Stimulated activated CD8-positive, alpha-beta memory T cell treated with anti-CD3 and anti-CD28 coated beads, Interleukin-4, amount 100 ng/mL, for 1 hour (primary cell): ENCODE measurements at places on chromosomes 5 and 9.

DNA sequence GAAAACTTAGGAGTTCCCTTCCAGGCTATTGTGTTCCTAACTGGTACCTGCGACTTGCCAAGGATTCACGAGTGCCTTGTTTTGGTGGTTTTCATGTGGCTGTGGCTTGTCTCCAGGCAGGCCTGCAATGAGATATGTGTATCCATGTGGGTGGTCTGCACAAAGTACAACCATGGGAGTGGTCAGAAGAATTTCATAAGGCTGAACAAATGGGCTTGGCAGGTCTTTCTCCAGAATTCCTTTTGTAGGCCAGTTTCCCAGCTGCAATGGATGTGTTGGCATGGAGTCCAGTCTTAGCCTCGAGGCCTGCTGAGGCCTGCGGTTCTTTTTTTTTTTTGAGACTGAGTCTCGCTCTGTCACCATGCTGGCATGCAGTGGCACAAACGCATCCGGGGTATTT, 28.8 kb upstream of the MELK start:
- no peak for DNase-seq

- no peak for DNase-seq
Measured at GRCh38 chr5:56729488-56729887, 85.9 kb upstream of the MAP3K1 start.

- DNase-seq: no peak
Measured at GRCh38 chr5:77824981-77825380, 48.8 kb upstream of the TBCA start.

GRCh38 chr9:32881948-32882347, 98.6 kb downstream of the TMEM215 start:
- DNase-seq: no peak

DNA sequence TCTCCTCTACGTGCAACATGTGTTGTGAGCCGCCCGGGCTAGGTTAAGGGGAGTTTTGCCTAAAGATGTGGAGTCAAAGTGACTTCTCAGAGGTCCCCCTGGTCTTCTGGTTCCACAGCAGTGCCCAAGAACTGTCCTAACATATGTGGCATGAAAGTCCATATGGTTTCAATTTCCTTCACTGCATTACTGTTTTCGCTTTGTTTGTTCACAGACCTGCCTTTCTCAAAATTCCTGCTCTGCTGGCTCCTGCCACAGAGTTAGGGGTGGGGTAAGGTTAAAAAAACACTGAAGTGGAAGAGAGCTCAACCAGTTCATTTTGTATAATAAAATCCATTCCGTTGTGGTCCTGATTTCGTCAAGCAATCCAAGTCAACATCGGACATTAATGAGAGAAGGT, 289.4 kb downstream of the DMAC1 start:
- no peak for DNase-seq

DNA sequence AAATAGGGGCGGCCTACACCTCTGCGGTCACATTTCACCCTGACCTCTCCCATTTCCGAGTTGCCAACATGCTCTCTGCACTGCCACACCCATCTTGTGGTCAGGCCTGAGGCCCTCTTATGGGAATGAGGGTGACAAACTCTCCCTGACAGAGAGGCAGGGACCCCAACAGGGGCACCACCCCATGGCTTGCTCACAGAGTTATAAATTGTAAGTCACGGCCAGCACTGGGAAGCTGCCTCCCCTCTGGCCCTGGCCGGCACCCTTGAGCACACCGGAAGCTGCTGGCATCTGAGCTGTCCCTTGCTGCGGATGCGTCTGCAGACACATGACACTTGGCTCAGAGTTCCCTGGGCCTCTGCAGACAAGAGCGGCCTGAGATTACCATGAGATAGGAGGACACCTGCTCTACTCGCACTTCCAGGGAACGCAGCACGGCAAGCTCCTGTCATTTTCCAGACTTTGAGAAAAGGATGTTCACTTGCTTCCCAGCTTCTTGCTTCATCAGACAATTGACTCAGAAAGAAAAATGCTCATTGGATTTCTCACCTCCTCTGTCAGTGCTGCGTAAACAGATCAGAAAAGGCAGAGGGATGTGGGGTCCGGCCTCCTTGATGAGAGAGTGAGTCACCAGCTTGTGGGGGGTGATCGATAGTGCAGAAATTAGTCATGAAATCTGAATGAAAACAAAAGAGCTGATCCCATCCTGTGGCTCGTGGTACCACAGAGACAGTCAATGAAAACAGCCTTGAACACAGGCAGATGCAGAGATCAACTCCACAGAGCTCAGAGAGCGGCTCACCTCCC, 269.8 kb downstream of the SYK start:
- DNase-seq: no peak

- DNase-seq: no peak
Measured at GRCh38 chr5:89582768-89583339, 699.9 kb upstream of the MEF2C start.

GRCh38 chr5:112063856-112064255, 306.9 kb upstream of the NREP start:
- no peak for DNase-seq

GRCh38 chr9:127721391-127721821, 5.5 kb downstream of the TTC16 start:
- no peak for DNase-seq

- no peak for DNase-seq
Measured at GRCh38 chr5:178350361-178351220, 118.0 kb upstream of the PHYKPL start.

- DNase-seq: no peak
Measured at GRCh38 chr5:163604013-163604412, 98.6 kb downstream of the MAT2B start.

DNA sequence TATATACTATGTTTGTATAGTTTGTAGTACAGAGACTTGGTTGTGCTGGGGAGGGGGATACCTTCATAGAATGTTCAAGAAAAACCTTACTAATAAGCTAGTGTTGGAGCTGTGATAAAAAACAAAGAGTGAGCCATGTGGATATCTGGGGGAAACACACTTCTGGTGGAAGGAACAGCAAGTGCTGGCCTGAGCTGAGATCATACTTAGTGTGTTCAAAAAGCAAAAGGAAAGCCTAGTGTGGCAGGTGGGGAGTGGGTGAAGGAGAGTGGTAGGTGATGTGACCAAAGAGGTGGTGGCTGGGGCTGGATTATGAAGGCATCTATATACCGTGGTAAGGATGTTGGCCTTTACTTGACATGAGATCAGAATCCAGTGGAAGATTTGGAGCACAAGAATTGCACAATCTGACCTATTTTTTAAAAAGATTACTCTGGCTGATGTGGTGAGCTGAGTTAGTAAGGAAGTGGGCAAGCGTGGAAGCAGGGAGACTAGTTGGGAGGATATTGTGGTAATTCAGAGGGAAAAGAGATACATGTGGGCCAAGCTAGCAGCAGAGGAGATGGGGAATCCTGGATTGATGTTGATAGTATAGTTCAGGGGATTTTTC, 26.6 kb downstream of the PALM2AKAP2 start:
- DNase-seq: no peak

GRCh38 chr5:59673438-59674058, 220.0 kb downstream of the PDE4D start:
- no peak for DNase-seq

DNA sequence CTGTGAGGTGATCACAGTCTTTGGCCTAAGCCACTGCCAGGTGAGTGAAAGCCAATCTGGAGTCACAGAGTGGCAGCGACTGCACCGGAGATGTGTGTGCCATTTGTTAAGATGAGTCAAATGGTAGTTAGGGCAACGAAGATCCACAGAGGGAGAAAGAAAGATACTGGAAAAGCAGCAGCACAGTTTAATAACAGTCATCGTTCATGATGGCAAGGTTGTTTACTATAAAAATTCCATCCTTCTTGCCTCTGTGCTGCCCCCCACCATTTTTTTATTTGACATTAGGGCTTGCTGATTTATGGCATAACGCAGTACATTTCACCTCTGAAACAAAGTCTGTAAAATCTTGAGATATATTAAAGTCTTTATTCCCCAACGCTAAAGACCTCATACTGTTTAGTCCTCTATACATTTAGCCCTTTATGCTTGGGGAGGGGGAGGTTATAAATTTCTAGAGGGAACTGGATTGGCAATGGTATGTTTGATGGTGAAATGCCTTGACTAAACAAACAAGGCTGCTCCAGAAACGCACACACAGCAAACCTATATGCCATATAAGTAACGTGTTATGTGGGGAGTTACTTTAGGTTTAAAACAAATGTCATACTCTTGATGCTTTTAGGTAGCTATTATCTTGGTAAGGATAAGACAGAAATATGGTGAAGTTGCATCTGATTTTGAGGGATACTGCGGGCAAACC, 55.8 kb upstream of the ABL1 start:
- DNase-seq: no peak

- no peak for DNase-seq
Measured at GRCh38 chr5:82635561-82636288, 357.6 kb upstream of the RPS23 start.

GRCh38 chr5:132227235-132227484, 493 bp downstream of the P4HA2 start:
- no peak for DNase-seq

GRCh38 chr5:100311806-100312205, 223.4 kb upstream of the FAM174A start:
- DNase-seq: no peak

DNA sequence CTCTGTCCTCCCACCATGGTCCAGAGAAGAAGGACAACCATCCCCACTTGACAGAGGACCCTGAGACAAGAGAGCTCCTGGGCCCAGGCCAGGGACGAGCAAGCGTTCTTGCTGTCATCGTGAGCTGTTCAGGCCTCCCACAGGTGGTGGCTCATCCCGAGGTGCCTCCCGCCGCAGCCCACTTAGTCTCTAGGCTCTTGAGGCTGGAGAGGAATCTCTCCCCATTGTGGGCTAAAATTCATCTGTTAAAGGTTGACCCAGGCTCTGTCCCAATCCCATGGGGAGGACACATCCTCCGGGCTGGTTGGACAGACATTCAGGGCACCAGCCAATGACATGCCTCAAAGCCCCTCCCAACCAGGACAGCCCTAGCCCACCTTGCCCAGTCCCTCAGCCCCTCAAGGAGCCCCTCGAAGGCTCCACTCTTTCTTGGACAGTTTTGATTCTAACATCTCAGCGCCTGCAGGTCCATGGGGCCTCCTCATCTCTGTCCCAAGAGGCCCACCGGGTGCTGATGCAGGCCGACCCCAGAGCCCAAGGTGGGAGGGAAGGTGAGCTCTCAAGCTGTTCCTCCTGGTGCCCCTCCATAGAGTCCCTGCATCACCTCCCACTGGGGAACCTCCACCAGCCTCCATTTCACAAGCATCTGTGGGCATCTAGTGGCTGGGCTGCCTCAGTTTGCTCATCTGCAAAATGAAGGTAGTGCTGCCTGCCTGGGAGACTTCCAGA, 52.9 kb downstream of the BARX1 start:
- no peak for DNase-seq

GRCh38 chr9:130368631-130369103, 76.1 kb upstream of the ASS1 start:
- no peak for DNase-seq

GRCh38 chr5:158812408-158812807, 287.3 kb downstream of the EBF1 start:
- no peak for DNase-seq

DNA sequence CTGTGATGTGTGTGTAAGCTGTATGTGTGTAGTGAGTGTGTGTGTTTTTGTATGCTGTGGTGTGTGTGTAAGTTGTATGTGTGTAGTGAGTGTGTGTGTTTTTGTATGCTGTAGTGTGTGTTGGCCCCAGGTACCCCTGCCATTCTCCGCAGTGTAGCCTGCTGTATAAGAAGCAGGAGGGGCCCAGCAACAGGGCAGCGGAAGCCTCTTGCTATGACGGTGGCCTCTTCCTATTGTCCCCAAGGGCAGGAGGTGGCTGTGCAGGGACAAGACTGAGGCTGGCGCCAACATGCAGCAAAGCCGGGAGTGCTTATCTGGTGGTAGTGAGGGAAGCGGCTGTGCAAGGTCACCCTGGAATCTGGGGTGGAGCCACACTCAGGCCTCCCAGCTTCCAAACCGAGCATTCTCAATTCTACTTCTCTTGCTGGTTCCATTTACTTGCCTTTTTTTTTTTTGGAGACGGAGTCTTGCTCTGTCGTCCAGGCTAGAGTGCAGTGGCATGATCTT, 5.1 kb downstream of the SPAAR start:
- DNase-seq: no peak

DNA sequence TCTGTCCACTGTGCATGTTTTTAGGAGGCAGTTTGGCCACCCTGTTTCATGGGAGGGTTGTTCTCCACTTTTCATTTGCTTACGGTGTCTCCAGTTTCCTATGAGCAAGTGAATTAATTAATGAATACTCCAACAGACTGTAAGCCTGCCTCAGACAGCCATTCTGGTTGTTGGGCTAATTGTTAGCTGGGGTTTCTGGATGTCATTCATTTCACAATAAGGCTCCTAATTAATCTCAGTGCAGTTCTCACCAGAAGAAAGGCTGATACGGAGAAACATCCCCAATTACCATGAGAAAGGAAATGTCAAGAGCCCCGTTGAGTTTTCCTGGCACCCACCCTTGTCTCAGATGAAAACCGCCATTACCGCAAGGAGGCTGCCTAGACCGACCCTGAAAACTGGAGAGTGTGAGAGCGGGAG, 75.8 kb downstream of the MAP1B start:
- no peak for DNase-seq

DNA sequence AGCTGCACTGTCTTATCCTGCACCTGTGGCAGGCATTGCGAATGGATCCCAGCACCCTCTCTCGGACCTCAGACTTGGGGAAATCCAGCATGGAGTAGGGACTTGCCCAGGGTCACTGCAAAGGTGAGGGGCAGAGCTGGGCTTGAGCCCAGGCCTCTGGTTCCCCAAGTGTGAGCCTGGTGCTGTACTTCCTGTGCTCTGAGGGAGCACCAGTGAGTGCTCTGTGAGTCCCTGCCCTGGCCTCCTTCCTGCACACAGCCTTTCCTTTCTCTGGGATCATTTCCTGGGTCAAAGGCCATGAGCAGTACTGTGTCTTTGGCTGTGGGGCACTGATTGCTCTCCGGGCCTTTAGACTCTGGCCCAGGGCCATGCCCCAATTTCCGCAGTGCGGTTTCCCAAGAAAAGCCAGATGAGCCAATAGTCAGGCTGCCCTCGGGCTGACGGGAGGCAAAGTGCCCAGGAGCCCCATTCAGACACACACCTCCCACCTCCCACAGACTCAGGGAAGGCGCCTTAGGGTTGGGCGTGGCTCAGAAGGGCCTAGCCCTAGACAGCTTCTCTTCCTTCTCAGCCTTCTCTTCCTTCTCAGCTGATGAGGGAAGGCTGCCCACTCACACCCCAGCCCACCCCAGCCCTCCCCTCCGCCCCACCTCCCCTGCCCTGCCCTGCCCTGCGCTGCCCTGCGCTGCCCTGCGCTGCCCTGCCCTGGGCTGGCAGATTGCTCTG, 23.3 kb upstream of the TRIM14 start:
- no peak for DNase-seq

- no peak for DNase-seq
Measured at GRCh38 chr5:150540615-150541396, 32.9 kb downstream of the NDST1 start.

DNA sequence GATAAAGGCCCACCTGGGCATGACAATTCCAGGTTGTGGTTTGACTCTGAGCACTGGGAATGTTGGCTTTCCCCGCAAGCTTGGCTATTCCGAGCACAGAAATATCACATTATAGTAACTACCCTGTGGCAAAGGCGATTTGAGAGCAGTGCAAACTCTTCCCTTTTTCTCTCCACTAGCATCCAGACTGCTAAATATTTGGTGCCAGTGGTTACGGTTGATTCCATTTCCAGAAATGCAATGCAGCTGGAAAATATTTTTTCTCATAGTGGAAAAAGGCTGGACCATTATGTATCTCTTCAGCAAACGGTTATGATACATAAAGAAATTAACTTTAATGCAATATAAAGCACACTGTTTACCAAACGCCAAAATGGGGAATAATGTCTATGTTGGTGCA, 158.0 kb downstream of the ENC1 start:
- no peak for DNase-seq
